ENCODE measurements at places on chromosomes 6 and 20.
A peak's percentile ranks its signal among the peaks of the same experiment; 100 is the strongest.

- DNase-seq: no peak
Measured at GRCh38 chr20:62860391-62860923, 1.2 kb downstream of the TCFL5 start.

- DNase-seq: no peak
Measured at GRCh38 chr20:39358052-39358451, 395.9 kb downstream of the DHX35 start.

DNA sequence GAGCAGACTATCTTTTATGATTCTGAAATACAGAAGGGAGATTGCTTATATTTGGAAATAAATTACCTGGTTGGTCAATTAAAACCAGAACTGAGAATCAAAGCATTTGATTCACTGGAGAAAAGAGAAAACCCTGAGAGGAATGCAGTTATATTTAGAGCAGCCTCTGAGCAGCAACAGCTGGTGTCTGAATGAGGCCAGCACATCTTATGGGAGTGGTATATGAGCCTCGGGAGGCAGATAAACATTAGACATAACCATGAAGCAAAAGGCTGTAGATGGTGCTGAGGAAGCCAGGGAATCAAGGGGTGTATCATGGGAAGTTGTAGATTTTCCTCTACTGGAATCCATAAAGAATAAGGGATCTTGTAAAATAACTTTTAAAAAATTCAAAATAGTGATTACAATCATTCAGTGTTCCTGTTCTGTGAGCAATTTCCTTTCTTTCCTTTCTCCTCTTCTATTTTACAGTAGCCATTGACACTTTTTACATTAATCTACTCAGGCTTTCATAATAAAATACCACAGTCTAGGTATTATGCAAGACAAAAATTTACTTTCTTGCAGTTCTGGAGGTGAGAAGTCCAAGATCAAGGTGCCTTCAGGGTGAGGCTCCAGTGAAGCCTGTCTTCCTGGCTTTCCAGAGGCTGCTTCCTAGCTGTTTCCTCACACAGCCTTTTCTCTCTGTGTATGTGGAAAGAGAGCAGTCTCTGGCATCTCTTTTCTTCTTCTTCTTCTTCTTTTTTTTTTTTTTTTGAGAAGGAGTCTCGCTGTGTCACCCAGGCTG, 32.8 kb upstream of the ENPP5 start:
- DNase-seq: no peak

DNA sequence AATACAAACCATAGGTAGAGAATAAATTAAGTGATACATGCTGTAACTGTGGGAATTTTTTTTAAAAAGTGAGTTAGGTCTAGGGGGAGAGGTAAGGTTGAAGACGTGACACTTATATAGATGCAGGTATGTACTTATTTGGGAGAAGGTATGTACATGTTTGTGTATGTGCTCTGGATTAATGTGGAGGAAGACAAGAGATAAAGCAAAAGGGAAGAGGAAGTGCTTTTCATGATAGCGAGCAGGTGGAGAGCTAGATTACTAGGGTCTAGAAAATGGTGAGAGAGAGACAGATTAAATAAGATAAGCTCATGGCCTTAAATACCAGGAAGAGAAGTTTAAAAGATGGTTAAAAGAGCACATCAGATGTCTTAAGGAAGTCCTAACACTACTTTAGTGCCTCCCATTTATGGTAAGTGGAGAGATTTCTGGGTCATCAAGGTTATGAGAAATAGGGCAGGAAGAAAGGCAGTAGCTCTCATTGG, 92.5 kb downstream of the MAN1A1 start:
- DNase-seq: no peak

DNA sequence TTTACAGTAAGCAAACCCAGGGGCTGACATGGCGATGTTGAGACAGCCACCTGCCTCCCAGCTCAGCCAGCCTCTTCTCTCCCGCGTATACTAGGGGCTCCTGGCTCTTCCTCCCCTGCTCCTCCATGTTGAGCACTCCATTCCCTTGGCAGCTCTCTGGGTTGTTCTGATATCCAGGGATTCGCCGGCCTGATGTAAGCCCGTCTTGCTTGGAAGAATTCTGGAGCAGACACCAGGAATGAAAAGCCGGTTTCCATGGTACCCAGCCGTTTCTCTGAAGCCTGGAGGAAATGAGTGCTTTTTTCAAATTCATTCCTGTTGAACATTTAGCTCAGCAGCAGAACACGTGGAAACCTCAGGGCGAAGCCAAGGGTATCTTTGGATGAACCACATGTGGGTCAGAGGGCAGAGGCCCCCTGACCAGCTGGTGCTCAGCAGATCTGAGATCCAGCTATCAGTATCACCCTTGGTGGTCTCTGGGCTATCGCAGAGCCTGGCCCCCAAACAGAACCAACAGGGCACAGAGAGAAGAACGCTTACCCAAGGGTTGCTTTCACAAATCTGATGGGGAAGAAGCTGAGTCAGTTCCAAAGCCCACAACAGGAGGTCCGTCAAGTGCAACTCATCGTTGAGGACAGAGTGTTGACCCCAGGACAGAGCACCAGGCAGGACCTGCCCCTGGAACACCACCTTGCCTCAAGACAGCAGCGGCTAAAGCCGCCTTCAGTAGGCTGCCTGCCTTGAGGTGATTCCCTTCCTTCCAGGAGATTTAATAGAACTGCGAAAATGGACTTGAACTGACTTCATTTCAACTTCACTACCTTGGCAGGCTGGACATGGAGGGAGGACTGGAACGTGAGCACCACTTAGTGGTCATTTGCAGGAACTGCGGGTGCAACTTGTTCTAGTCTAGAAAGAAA, 96.1 kb upstream of the RIN2 start:
- DNase-seq: peak; percentile 100

DNA sequence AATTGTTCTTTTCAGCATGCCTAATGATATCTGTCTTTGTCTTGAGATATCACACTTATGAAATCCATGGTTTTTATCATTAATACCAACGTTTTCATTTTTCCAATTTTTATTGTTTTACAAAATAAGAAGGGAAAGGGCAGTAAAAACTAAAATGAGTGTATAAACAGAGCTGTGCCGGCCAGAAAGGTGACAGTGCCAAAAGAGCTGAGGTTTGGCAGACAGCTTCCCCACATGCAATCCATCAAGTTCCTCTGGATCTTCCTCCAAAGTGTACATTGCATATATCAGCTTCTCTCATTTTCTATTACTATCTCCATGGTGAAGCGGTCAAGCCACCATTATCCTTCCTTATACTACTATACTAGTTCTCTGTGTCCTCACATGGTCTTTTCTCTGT, 10.1 kb upstream of the TMEM244 start:
- no peak for DNase-seq

DNA sequence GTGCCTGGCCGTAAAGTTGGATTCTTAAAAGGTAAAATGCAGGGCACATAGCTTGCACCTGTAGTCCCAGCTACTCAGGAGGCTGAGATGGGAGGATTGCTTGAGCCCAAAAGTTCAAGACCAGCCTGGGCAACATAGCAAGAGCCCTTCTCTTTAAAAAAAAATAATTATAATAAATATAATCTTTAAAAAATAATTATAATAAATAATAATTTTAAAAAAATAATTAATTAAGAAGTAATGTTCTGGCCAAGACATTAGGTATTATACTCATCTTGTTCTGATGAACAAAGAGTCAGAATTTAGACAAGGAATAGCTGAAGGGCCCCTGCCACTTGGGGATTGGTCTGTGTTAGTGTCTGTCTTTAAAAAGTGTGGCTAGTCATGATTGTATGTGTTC, 13.9 kb downstream of the ENTPD6 start:
- no peak for DNase-seq

DNA sequence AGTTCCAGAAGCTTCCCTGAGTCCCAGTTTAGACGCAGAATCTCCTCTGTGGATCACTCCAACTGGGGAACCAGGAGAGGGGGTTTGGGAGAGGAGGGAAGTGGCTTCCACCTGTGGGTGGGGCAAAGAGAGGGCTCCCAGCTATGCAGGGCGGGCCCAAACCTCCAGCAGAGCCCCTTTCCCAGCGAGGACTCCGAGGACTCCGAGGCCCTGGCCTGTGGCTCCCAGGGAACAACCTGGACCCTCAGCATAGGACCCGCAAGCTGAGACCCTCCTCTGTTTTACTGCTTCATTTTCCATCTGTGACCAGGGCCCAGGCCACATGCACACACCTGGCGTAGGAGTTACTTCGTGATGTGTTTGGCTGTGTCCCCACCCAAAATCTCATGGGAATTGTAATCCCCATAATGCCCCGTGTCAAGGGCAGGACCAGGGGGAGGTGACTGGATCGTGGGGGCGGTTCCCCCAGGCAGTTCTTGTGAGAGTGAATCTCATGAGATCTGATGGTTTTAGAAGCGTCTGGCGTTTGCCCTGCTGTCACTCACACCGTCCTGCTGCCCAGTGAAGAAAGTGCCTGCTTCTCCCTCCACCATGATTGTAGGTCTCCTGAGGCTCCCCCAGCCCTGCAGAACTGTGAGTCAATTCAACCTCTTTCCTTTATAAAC, 27.9 kb downstream of the NTSR1 start:
- DNase-seq: no peak

GRCh38 chr20:44997171-44997570, 30.9 kb downstream of the STK4 start:
- no peak for DNase-seq

DNA sequence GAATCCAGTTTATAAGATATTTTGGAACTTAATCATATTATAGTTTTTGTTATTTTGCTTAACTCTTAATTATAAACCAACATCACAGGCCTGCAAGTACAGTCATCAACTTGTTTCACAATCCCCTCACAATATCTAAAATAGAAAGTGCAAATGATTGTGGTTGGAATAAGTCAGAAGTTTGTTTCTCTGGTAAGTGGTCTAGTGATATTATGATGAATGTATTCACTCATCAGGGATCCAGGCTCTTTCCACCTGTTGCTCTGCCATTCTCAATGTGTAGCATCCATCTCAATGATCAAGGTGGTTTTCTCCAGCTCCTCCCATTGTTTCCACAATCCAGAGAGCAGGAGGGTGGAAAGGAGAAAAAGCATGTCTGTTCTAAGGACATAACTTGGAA, 54.2 kb downstream of the OPN5 start:
- DNase-seq: no peak

- DNase-seq: no peak
Measured at GRCh38 chr6:166850677-166851076, 105.7 kb downstream of the RNASET2 start.

- DNase-seq: no peak
Measured at GRCh38 chr20:44404204-44405181, 49.0 kb downstream of the HNF4A start.

DNA sequence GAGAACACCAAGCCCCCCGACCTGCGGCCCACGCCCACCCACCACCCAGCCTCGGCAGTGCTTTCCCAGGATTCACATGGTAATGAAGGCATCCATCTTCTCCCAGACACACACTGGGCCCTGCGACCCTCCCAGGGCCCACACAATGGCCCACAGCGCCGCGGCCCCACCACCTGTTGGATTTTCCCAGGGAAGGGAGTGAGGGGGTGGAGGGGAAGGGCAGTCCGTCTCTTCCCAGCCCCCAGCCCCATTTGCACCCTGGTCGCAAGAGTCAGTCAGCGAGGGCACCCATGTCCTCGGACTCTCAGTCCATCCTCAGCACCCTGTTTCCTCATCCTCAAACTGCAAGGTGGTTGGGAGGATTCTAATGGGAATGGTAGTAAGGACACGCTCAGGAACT, 23.7 kb upstream of the ID1 start:
- DNase-seq: no peak

DNA sequence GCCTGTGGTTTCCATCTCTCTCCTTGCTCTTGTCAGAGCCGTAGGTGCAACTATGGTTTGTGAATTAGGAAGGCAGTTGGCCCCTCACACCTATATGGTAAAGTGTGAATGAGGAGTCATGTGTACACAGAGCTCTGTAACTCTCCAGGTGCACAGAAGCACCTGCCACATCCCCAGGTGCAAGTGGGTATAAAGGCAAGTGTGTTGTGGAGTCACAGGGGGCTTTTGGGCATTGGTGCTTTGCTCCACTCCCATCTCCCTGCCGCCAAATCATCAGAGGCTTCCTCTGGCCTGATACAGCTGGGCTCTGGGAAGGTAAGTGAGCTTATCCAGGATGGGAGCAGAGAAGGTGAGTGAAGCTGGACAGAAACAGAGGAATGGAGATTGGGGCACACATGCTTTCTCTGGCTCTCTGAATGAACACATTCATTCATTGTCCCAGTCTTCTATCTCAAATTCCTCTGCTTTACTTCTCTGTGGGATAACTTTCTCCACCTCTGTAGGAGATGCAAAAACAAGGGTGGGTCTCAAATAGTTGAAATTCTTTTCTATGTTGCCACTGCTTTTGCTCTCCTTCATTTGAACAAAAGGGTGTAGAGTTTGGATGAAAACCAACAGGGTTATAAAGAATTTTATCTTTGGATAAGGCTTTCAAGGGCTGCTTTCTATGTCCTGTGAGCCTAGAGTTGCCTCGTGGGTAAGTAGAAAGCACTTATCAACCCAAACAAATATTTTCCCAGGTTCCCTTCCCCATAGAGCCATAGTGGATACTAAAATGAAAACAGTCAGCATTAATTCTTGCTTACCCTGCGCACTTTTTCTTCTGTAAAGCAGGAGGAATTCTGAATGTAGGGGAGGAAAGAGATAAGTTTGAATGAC, 45.0 kb upstream of the RIPOR2 start:
- DNase-seq: no peak

DNA sequence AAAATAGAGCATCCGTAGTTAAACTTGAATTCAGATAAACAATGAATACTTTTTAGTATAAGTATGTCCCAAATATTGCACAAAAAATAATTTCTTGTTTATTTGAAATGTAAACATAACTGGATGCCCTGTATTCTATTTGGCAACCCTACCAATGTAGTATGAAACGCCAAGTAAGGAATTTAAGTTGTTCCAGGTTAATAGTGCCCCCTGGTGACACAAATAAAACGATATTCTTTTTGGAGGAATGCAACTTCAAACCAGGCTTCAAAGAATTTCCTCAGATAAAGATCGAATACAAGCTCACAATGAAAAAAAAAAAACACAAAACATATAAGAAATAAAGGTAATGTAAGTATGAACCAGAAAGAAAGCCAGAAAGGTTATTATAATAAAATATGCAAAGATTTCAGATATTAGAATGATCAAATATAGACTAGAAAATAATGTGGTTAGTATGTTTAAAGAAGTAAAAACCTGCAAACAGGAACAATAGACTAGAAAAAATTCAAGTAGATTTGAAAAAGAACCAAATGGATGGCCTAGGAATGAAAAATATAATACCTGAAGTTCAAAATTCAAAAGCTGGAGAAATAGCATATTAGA, 18.4 kb upstream of the AKAP7 start:
- no peak for DNase-seq

DNA sequence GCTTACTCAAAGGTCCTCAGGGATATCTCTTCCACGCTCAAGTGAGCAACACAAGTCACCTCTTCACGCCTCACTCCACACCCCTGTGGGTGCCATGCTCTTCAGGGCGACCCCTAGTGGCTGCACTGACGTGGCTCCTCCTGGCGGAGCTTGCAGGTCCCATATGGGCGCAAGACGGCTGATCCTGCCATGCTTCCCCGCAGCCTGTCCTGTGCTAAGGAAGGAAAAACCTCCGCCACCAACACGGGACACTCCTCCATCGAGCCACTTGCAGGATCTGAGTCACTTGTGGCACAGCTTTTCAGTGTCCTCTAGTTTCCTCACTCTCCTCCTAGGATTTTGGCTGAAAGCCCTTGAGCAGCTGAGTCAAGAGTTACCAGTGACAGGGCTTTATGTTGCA, 90.7 kb downstream of the KHDC1L start:
- no peak for DNase-seq

GRCh38 chr20:39110819-39111136, 148.6 kb downstream of the DHX35 start:
- DNase-seq: no peak

All from GOT3 (cell line).